ENCODE measurements at places on chromosomes 4 and X.
A peak's percentile ranks its signal among the peaks of the same experiment; 100 is the strongest.

DNA sequence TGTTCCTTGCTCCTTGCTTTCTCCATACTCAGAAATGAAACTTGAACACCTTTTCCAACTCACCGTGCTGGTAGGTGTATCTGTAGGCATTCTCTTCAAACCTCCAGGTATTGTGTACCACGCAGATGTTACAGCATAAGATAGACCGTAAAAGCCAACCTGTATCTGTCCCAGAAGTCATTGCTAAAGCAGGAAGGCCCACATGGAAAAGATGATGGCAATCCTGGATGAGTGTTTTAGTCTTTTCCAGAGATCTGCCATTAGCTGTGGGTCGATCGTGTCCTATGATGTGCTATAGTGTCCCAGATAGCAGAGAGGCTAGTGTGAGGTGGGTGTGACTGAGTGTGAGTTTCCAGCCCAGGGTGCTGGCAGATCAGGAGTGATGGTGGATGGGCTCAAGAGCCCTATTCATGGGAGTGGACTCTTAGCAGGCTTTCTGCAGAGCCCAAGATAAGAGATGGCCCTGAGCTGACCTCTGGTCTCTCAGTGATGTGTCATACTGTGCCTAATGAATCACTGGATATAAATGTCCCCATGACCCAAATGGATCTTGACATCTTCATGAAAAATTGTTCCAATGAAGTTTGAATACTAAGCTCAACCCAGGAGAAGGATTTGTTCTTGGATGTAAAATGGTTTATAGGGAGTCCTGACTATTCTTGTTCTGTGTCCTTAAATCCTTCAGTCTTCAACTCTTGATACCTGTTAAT, 69.1 kb upstream of the WDR1 start:
- DNase-seq: no peak

GRCh38 chr4:25085671-25086070, 54.9 kb upstream of the LGI2 start:
- no peak for DNase-seq

DNA sequence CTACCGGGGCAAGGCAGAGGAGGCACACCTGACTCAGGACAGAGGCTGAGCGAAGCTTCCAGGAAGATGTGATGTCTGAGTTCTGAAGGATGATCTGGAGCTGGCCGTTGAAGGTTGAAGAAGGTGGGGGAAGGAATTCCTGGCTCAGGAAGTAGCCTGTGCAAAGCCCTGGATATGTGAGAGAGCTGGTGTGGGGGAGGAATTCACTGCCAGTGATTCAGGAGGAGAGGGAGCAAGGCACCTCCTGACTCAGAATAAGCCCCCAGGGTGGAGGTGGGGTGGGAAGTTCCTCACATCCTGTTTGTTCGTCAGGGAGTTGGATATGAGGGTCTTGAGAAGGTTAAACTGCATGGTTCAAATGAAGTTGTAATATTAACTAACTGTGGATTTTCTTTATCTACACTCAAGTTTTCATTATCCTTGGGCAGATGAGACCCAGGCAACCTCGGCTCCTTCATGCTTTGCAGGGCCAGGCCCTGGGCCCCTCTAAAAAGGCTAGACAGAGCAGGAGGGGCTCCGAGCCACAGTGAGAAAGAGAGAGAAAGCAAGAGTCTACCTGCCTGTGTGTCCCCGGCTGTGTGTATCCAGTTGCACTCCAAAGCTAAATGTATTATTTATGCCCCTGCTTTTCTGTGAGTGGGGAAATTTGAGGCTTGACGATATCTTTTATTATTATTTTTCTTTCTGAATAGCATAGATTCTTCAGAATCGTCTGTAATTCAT, 7.1 kb downstream of the NHSL2 start:
- no peak for DNase-seq

- DNase-seq: peak; percentile 34
These were observed 429 bp downstream of the NOCT start for GRCh38 chr4:139015948-139016471.

GRCh38 chr4:46931981-46932380, 22.9 kb upstream of the COX7B2 start:
- DNase-seq: no peak

DNA sequence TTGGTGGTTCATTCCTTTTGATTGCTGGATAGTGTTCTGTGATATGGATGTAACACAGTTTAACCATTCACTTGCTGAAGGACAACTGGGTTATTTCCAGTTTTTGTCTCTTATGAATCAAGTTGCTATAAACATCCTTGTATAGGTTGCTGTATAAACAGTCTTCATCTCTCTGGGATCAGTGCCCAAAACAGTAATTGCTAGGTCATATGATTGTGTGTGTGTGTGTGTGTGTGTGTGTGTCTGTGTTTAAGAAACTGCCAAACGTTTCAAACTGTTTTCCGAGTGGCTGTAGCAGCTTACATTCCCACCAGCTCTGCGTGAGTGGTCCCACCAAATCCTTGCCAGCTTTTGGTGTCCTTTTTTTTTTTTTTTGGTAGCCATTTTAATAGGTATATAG, 60.4 kb downstream of the F11 start:
- DNase-seq: no peak

- DNase-seq: no peak
These were observed 96.9 kb upstream of the CASK start for GRCh38 chrX:42020225-42020624.

DNA sequence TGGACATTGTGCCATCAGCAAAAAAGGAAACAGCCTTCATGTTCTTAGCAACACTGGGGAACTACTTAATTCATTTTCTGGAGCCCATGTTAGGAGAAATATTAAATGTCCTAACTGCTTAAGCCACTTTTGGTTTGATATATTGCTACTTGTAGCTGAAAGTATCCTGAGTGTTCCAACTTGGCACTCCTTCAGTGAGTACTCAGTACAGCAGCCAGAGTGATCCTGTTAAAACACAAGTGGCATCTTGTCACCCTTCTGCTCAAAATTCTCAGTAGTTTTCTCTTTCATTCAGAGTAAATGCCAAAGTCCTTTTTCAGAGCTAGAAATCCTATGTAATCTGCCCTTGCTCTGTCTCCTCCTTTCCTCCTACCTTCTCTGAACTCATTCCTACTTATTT, 522.0 kb downstream of the GRID2 start:
- no peak for DNase-seq

DNA sequence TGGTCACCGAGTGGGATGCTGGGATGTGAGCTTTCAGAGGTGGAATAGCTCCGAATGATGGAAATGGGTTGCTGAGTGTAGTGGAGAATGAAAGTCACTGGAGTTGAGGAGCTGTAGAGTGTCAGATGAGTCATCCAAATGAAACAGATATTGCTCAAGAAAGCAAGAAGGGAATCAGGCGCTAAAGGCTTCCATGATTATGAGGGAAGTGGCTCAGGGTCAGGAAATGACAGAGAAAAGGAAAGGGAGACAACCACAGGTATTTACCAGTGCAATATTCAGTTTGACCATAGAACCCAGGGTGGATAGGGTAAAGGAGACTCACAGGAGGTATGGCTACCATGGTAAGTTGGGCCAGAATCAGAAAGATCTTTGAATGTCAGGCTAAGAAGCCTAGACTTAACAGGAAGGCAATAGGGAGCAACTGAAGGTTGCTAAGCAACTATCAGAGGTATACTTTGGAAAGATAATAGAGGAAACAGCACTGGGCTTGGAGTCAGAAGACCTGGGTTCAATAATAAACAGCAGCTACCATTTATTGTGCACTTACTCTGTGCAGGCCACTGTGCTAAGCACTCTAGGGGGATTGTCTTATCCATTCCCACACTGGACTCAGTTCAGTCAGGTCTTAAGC, 11.7 kb downstream of the LAS1L start:
- no peak for DNase-seq

GRCh38 chr4:153290134-153290533, 54.4 kb upstream of the MND1 start:
- DNase-seq: no peak

GRCh38 chr4:74480267-74480666, 35.3 kb downstream of the AREG start:
- DNase-seq: no peak

DNA sequence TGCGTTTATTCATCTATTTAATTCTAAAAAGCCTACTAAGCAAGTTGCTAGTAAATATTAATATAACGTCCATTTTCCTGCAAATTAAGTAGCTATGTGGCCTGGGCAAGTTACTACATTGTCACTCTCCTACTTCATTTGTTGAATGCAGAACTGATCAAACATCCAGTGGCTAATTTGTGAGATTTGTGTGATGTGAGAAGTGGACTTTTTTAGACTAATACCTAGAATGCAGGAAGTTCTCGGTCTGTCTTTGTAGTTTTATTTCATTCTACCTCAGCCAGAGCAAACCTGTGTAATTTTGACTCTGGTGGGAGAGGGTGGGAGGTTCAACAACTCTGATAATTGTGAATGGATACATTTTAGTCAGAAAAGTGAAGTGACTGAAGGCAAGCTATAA, 840 bp downstream of the GUF1 start:
- DNase-seq: no peak

Data from NCI-H345 (cell line).